Epithelial cell of proximal tubule (primary cell): ENCODE measurements at places on chromosomes 3 and 15.

DNA sequence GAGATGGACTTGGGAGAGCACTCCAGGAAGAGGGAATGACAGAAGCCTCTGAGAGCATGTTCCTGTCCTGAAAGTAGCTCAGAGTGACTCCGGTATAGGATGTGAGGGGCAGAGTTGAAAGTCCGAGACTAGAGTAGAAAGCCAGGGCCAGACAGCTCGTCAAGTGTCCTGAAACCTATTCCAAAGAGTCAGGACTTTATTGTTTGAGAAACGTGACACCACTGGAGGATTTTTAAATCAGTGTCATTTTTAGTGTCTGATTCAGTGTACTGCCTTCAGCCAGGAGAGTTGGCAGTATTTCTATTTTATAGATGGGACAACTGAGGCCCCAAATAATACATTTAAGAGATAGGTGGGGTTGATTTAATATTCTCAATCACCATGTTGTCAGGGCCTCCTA, 1.6 kb upstream of the RBMS3 start:
- DNase-seq = no peak

DNA sequence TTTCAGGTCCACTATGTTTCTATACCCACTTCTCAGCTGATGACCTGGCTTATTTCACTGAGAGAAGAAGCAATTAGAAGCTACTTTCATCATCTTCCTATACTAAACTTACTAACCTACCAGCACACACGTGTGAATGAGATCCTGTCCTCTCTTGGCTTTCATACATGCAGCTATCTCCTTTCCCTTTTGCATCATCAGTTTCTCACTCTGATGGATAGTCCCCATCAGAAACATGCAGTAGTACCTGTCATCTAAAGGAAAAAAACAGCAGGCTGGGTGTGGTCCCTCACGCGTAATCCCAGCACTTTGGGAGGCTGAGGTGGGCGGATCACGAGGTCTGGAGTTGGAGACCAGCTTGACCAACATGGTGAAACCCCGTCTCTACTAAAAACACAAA, 237.6 kb upstream of the C2CD4B start:
- no peak for DNase-seq

DNA sequence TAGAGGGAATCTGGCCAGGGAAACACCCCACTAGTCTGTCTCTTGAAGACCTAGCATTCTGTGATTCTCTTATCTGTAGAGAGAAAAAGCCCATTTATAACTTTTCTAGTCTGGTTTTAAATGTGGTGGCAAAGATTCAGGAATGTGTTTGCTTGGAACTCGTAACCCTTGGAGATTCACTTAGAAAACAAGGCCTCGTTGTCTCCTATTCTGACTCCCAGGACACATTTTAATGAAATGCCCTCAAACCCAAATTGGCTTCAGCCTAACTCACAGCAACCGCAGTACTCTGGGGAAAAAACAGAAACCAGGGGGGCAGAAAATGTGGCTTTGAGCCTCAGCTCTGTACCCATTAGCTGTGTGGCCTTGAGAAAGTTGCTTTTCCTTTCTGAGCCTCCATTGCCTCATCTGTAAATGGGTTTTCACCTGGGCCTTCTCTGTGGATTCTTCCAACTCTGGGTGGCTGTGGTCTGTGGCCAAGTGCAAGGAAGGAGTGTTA, 36.5 kb downstream of the RPLP1 start:
- DNase-seq = no peak

- no peak for DNase-seq
Observed at GRCh38 chr3:72657666-72658065, 190.6 kb downstream of the SHQ1 start.

GRCh38 chr3:195750797-195751520, 30.2 kb downstream of the MUC20 start:
- DNase-seq = no peak

DNA sequence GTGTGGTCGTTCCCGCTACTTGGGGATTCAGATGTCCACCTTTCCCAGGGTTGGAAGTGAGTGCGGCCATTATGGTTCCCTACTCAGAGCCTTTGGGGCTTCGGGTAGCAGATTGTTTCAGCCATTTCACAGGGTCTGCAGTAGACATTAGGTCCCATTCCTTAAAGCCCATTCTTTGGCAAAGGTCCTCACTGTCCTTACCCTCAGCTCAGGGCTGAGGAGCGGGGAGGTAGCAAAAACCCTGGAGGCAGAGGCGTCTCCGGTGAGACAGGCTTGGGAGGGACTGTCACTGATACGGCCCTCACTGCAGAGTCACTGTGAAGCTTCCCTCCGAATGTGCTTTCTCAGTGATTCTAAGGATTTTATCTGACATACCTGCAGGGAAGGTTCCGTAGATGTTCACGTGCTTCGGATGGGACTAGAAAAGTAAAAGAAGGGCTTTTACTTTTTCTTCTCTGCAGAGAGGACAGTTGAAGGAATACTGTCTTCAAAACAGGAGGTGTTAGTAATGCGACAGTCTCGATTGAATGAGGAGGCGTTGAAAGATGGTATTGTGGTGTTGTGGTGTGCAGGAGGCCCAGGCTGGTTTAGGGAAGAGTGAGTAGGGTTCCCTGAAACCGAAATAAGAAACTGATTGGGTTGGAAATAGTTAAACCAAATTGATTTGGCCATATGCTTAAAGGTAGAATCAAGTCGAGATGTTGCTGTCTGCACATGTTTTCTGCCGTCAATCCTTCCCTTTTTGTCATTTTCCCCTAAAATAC, 630 bp downstream of the ATP6V1A start:
- DNase-seq = no peak

DNA sequence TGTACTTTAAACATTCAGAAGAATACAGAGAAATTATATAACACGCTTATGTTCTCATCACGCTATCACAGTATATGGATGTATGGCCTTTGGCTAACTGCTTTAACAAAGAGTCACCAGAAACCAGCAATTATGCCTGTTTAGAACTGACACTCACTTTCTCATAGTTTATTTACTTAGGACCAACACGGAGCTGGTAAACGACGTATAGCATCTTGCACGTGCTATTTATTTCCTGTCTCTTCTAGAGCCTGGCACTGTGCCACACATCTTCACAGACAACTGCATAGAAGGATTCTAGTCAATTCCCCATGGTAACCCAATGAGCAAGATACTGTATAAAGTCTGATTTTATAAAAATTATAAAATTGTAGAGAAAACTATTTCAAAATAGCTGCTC, 43.6 kb downstream of the TBC1D2B start:
- no peak for DNase-seq

- peak; percentile 93 for DNase-seq
Observed at GRCh38 chr15:32979710-32980109, 214.8 kb downstream of the FMN1 start.

DNA sequence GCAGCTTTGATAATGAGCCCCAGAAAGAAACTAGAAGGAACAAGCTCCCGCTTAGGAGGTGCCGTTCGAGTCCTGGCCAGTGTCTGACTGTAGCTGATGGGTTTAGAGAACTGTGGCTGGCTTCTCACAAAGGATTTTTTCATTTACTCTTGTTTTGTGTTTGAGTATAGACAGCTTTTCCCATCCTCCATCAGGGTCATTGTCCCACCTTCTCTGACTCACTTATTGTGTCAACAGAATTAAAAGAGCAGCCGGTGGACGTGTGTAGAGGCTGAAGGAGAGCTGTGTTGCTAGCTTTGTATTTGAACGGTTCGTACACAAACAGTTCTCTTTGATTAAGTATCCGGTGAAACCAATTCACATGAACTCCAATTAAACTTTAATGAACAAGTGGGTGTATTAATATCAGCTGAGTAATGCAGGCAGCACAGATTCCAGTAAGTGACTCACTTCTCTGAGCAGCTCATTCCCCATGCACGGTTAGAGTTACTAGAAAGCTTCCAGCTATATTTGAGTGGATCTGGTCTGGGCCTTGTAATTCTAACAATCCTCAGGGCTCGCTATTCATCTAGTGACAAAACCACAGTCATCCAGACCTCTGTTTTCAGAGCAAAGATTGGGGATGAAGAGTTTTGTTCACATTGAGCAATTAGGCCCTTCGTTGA, 141.0 kb downstream of the LPP start:
- DNase-seq = peak; percentile 100

GRCh38 chr15:67808821-67809220, 16.5 kb upstream of the SKOR1 start:
- no peak for DNase-seq

GRCh38 chr3:58039601-58040000, 31.4 kb downstream of the FLNB start:
- DNase-seq = no peak

- DNase-seq = no peak
Observed at GRCh38 chr3:170524073-170524472, 61.8 kb downstream of the SLC7A14 start.

DNA sequence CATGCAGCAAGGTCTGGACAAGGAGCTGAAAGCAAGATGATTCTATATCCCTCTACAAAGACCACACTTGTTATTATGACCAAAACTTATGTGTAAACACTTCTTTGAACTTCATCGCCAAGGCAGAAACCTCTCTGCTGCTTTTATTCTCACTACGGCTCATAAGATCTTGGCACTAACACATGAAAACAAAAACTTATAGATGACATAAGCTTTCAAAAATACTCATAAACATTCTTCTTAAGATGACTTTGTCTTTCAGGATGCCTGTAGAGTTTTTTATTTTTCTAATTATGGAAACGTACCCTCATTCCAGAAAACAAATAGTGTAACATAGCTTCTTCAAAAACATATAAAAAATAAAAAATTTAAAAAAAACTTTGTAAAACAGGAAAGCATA, 12.5 kb upstream of the C15orf61 start:
- DNase-seq = no peak

- DNase-seq = no peak
Observed at GRCh38 chr3:53134631-53135232, 4.5 kb upstream of the RFT1 start.

- DNase-seq = no peak
Observed at GRCh38 chr15:80462836-80463512, 58.8 kb downstream of the ARNT2 start.

DNA sequence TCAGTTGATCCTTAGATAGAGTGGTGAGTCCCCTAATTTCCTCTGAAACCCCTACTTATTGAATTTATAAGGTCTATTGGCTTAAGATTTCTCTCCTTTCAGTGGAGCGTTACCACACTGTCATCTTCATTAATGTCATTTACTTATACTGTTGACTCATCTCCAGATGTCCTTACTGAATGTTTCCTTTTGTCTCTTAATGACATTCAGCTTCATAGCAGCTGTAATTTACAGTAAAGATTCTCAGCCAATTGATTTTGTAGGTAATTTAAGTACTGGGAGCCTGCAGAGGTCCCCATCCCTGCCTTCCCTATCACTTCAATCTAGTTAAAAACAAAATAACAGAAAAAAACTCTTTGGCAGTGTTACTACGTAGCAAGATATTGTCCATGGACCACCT, 18.8 kb downstream of the STX19 start:
- DNase-seq = no peak

DNA sequence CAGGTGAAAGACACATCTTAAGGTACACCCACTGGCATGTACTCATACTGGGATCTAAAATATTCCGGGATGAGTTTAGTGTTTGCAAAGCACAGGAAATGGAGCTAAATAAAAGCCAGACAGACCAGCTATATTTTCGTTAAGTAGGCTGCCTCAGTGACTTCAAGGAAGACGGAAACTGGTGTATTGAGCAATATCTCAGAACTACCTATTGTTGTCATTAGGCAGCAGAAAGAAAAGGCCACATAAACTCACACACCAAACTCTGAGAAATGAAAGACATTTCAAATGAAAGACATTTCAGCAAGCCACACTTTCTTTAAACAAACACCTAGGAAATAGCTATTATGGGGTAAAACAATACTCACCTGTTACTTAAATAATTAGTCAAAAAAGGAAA, 761.7 kb upstream of the SEMA6D start:
- no peak for DNase-seq

DNA sequence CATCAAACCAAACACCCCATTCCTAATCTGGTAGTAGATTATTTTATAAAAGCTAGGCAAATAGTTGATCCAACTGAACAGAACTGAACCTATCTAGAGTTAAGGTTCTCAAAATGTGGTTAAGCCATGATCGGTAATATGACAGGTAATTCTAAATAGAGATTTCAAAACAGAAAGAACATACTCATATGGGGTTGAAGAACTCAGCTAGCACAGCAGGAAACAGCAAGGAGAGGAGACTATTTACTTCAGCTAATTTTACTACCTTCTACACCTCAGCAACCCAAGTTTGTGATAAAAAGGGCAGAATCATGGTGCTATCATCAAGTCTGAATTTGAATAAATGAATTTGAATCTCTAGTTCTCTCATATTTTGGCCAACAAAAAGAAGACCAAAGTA, 11.8 kb downstream of the CD47 start:
- no peak for DNase-seq

DNA sequence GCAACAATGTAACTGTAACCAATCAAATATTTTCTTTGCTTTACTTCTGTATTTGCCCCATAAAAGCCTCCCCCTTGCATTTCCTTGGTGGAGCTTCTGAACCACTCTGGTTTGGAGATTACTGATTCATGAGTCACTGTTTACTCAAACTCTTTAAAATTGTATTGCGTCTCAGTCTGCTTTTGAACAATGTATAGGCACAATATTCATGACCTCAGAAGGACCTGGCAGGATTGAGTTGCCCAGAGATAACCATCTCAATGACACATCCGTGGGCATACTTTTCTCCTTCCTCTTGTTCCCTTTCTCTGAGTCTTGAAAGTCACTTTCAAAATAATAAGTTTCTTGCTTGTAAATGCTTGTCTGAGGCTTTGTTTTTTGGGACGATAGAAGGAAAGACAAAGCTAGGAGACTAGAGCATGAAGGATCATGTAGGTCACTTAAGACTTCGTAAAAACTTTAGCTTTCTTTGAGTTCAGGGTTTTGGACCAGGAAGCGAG, 57.1 kb upstream of the POU1F1 start:
- no peak for DNase-seq

- no peak for DNase-seq
Observed at GRCh38 chr15:45773149-45773548, 138.3 kb downstream of the SQOR start.
